NCI-H1105 (cell line): ENCODE measurements at places on chromosomes 3 and 15.
A peak's percentile ranks its signal among the peaks of the same experiment; 100 is the strongest.

- no peak for DNase-seq
Measured at GRCh38 chr15:45314960-45315359, 62.9 kb downstream of the SLC28A2 start.

DNA sequence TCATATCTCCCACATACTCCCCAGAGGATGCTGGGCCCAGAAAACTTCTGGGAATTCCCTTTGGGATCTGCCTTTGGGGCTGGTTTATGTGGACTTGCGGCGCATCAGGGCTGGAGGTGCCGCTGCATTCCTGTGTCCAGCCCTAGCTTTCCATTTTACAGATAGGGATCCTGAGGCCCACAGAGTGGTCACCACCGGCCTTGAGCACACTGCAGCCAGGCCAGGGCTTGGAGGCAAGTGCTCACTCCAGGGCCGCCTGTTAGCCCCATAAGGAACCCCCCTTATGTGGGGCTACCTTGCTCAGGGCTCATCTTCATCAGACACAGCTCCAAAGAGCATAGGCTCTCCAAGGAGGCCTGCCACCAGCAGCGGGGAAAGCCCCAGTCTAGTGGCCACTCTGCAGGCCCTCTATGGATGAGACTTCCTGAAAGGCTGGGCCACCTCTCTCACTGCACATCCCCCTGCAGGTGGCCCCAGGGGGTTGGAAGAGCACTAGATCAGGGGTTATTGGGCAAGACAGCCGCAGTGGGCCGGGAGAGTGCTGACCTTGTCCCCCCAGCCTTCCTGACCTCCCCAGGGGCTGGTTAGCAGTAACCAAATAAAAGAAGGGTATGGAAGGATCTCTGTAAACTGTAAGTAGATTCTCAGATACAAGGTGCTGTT, 9.2 kb upstream of the ATP2B2 start:
- no peak for DNase-seq

DNA sequence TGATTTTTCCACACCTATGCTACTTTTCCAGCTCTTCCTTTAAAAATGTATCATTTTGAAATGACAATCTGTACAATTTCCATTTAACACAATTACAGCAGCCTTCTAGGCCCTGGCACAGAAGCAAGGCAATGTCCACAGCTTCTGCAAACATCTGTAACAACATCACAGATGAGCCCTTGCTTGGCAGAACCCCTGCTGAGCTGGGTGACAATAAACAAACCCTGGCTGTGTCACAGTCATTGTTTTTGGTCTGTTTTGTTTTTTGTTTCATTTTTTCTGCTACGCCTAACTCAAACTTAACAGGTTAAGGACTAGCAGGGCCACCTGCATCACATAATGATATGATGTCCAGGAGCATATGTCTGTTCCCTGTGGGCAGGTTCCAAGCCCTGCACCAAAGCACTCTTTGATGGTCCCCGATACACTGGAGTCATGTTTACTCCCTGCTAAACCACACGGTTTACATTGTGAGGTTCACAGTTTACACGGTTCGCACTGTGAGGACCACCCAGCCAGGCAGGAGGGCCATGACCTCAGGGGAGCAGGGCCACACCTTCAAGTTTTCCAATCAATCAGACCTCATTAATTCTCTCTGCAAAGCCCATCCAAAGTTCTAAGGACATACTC, 186.8 kb upstream of the CHRNA7 start:
- DNase-seq: no peak

DNA sequence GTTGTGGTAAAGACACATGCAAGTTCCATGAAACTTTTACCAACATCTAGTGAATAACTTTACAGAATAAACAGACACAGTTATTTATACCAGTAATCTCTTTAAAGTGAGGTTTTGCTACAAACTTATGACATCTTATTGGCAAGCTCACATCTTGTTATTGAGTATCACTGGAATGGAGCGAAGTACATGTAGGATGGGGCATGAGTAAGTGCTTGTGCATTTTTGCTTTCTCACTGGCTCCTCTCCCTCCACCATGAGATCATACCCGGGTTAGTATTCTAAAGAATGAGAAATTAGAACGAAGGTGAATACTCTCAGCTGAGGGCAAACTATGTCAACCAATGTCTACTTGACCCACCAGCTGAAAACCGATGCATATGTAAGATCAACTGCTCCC, 193.3 kb upstream of the ZNF717 start:
- DNase-seq: no peak

- no peak for DNase-seq
Measured at GRCh38 chr15:34637305-34637704, 53.9 kb upstream of the GOLGA8B start.

GRCh38 chr3:139561255-139561817, 21.8 kb upstream of the RBP1 start:
- DNase-seq: peak; percentile 20

DNA sequence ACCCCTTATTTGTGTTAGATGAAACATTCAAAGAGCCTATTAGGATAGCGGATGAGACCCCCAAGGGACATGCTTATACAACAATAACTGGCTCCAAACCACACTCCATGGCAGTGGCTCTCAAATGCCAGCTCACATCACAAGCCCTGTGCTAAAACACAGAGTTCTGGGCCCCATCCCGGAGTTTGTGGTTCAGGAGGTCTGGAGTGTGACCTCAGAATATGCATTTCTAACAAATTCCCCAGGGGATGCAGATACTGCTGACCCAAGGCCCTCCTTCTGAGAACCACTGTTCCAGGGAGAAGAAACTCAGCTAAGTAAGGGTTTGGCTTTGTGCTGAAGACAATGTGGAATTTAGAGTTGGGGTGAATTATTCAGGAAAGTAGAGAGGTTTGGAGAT, 3.6 kb downstream of the CCRL2 start:
- DNase-seq: no peak
